Stomach (tissue), 19 donors: ENCODE measurements at places on chromosomes 3 and 15. TPM values are rescaled to one million over a fixed set of nuclear protein-coding genes. Genes with fewer than 3 reads are reported as not detected.

GRCh38 chr3:20870106-20870899, 684.3 kb upstream of the SGO1 start:
- H3K4me3 ChIP-seq: no peak overlapping the region
- H3K27me3 ChIP-seq: no peaks in the 10 kb centered on the region
- H3K36me3 ChIP-seq: no peaks in the 10 kb centered on the region
- H3K27ac ChIP-seq: no peak overlapping the region

GRCh38 chr3:16514021-16514700, 662 bp upstream of the RFTN1 start:
- H3K36me3 ChIP-seq: no peaks in the 10 kb centered on the region
- peak overlapping the region; percentile 58 for H3K4me3 ChIP-seq
- peaks cover 4% of the 10 kb centered on the region for H3K4me1 ChIP-seq

GRCh38 chr3:73364517-73364916, 260.2 kb downstream of the PDZRN3 start:
- no peak for DNase-seq

- no peak overlapping the region for H3K4me3 ChIP-seq
- DNase-seq: no peak
- H3K27me3 ChIP-seq: no peaks in the 10 kb centered on the region
Measured at GRCh38 chr3:114274929-114275328, 18.9 kb upstream of the TIGIT start.

DNA sequence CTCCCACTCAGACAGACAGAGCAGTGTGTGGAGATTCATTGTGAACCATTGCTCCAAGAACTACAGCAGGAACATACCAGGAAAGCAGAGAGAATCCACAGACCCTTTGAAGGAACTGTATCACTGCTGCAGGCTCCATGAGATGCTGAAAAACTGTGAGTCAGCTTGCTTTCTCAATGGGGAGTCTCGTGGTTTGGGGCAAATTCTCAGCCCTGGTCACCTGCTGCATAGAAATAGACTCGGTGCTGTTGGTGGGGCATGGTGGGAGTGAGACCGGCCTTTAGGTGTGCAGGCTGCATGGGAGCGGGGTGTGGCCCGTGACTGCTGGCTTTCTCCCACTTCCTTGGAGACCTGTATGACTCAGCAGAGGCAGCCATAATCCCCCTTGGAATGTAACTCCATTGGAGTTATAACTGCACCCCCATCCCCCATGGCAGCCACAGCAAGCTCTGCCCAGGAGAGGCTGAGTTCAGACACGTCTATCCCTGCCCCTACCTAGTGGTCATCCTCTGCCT, 35.6 kb downstream of the ALCAM start:
- DNase-seq: no peak
- H3K27ac ChIP-seq: no peak overlapping the region
- H3K4me3 ChIP-seq: no peak overlapping the region
- no peaks in the 10 kb centered on the region for H3K36me3 ChIP-seq
- H3K4me1 ChIP-seq: peaks cover 6% of the 10 kb centered on the region
- H3K27me3 ChIP-seq: no peaks in the 10 kb centered on the region

The DISP2 gene
- 0.58 TPM for total RNA-seq

GRCh38 chr3:9087831-9088413, 124.7 kb upstream of the RAD18 start:
- H3K27ac ChIP-seq: peak overlapping the region; percentile 73
- peaks cover 27% of the 10 kb centered on the region for H3K4me1 ChIP-seq
- H3K36me3 ChIP-seq: no peaks in the 10 kb centered on the region
- no peak for DNase-seq
- H3K4me3 ChIP-seq: no peak overlapping the region

DNA sequence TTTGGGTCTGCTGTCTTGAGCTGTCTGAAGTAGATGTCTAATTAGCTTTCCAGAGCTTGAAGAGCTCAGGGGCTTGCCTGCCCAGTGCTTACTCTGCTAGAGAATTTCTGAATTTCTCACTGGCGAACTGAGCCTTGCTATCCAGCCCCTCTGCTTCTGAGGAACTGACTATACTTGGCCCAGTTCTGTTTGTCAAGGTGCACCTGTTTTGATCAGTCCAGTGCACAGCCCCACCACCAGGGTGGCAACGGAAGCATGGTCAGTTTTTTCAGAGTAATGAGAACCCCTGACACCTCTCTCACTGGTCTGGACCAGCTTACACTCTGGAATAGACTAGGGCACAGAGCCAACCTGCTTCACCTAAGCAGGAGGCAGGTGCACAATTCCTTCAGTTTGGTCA, 25.2 kb downstream of the ITGB5 start:
- DNase-seq: no peak
- no peak overlapping the region for H3K4me3 ChIP-seq
- H3K36me3 ChIP-seq: peaks cover 5% of the 10 kb centered on the region
- peak overlapping the region; percentile 2 for H3K27ac ChIP-seq
- no peaks in the 10 kb centered on the region for H3K27me3 ChIP-seq

GRCh38 chr15:74762791-74763150, 14.1 kb downstream of the CYP1A2 start:
- no peaks in the 10 kb centered on the region for H3K4me1 ChIP-seq
- no peaks in the 10 kb centered on the region for H3K36me3 ChIP-seq
- H3K4me3 ChIP-seq: no peak overlapping the region
- H3K27ac ChIP-seq: no peak overlapping the region
- no peak for DNase-seq
- no peaks in the 10 kb centered on the region for H3K27me3 ChIP-seq

- DNase-seq: no peak
- H3K4me1 ChIP-seq: peaks cover 26% of the 10 kb centered on the region
- H3K4me3 ChIP-seq: no peak overlapping the region
- no peaks in the 10 kb centered on the region for H3K36me3 ChIP-seq
Measured at GRCh38 chr3:37183375-37183831, 9.0 kb upstream of the LRRFIP2 start.

GRCh38 chr3:24595796-24596195, 101.1 kb upstream of the THRB start:
- H3K4me1 ChIP-seq: peaks cover 11% of the 10 kb centered on the region
- no peak overlapping the region for H3K4me3 ChIP-seq
- H3K27ac ChIP-seq: no peak overlapping the region

- DNase-seq: no peak
- no peaks in the 10 kb centered on the region for H3K36me3 ChIP-seq
- H3K4me1 ChIP-seq: peaks cover 10% of the 10 kb centered on the region
- H3K27me3 ChIP-seq: peaks cover 10% of the 10 kb centered on the region
- peak overlapping the region; percentile 94 for H3K4me3 ChIP-seq
Measured at GRCh38 chr15:82709081-82709420, 624 bp downstream of the AP3B2 start.

GRCh38 chr15:64991536-64992135, 1.9 kb upstream of the SPG21 start:
- peaks cover 36% of the 10 kb centered on the region for H3K4me1 ChIP-seq
- H3K27me3 ChIP-seq: no peaks in the 10 kb centered on the region
- H3K4me3 ChIP-seq: no peak overlapping the region
- DNase-seq: no peak

The GPR160 gene
- total RNA-seq: 70.1 TPM

DNA sequence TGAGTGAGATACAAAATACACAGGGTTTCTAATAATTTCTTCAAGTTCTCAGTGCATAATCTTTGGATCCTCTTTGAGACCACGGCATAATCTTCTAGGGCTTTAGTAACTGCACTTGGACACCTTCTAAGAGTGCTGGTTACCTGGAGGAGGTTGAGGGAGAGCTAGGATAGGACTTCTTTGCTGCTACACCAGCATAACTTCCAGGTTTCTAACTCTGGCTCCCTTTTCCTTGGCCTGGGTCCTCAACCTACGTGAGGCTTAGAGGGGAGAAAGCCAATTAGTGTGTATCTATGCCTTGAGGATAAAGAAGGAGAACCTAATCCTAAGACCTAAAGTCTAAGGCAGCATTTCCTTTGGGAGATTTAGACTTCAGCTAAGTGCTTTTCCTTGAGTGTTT, 184.8 kb downstream of the LSAMP start:
- H3K27me3 ChIP-seq: no peaks in the 10 kb centered on the region
- no peak overlapping the region for H3K27ac ChIP-seq
- no peak for DNase-seq
- no peaks in the 10 kb centered on the region for H3K4me1 ChIP-seq
- no peak overlapping the region for H3K4me3 ChIP-seq
